WTC11 (cell line): ENCODE measurements at places on chromosomes 2 and 18. TPM values are rescaled to one million over a fixed set of nuclear protein-coding genes. Genes with fewer than 3 reads are reported as not detected.

- DNase-seq = no peak
Measured at GRCh38 chr2:202542142-202542541, 92.6 kb upstream of the FAM117B start.

DNA sequence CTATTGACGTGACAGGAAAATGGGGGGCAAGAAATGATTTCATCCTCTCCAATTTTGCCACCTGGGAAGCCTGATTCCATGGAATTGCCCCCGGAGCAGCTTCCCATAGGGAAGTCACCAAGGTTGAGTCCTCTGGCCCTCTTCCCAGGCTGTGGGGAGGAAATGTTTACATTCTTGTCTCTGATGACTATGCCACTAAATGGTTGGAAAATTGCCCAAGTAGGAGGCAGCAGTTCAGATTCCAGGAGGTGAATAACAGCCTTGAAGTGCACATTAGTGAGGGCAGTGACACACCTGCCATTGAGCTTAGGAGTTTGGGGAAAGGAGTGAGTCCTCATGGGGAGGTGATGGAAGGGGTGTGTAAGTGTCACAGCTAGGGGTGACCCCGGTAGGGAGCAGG lies 449.2 kb upstream of the DCC start:
- DNase-seq = no peak

POTEC gene
- total RNA-seq = not detected in 3 replicates

DNA sequence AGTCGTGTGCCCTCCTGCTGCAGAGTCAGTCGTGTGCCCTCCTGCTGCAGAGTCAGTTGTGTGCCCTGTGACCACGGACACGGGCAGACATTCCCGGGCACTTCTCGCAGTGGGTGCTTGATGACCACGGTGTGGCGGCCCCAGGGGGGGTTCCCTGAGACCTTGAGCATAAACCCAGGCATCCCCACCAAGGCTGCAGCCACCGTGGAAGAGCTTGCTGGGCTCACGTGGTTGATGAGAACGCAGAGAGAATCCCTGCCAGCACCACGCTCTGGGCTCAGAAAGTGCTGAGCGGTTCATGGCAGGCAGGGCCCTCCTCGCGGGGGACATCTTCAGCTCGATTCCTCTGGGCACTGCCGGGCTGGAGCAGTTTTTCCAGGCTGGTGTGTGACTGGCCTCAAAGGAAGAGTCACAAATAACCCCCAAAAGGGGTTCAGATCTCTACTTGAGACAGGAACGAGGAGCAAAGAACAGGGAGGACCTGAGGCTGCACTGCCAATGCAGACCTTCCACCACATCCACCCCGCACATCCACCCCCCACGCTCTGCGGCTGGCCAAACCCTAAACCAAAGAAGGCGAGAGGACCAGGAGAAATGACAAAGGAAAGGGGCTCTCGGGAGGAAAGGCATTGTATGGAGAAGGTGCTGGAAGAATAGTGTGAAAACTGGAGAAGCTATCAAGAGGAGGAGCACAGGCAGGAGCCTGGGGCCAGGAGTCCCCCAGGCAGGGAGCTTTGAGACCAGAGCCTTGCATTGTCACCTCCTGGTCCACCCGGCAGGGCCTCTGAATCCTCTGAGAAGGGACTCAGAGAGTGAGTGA lies 8.4 kb upstream of the PER2 start:
- no peak for DNase-seq

GRCh38 chr2:118980022-118980421 lies 38.0 kb downstream of the MARCO start:
- no peak for DNase-seq

- DNase-seq = no peak
Measured at GRCh38 chr2:36680012-36680411, 16.5 kb upstream of the VIT start.

- DNase-seq = no peak
Measured at GRCh38 chr2:188979187-188980114, 5.3 kb downstream of the COL3A1 start.
